ENCODE measurements at places on chromosomes 2 and 18.

- DNase-seq = no peak
Observed at GRCh38 chr18:58578321-58578720, 50.6 kb downstream of the ALPK2 start.

GRCh38 chr2:182038576-182038975 is 52.9 kb downstream of the PPP1R1C start:
- DNase-seq = no peak

GRCh38 chr2:205806143-205806905 is 124.0 kb downstream of the NRP2 start:
- DNase-seq = no peak

DNA sequence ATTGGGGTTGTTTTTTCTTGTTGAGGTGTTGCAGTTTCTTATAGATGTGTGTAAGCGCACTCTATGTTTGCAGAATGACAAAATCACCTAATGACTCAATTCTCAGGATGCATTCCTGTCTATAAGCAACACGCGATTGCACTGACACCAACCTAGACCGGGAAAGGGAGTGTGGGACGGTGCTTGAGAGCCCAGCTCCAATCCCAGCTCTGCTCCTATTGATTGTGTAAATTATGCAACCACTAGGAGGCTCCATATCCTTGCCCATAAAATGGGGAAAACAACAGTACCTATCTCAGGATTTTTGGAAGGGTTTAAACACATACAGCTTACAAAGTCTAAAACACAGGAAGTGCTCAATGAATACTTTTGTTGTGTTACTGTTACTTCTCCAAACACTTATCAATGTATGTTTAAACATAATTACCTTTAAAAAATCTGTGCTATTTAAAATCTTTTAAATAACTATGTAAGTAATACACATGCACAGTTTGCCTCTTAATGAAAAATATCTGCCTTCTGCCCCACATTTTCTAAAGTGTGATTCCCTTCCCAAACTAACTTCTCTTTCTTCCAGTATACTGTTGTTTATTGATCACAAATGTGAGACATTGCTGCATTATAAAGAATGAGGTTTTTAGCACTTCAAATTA is 132.5 kb downstream of the SPHKAP start:
- no peak for DNase-seq

GRCh38 chr2:3042601-3043585 is 334.7 kb downstream of the EIPR1 start:
- no peak for DNase-seq

GRCh38 chr18:53745986-53746385 is 478.5 kb downstream of the MBD2 start:
- no peak for DNase-seq

- no peak for DNase-seq
Observed at GRCh38 chr2:73925853-73926492, 707 bp upstream of the DGUOK start.

- DNase-seq = no peak
Observed at GRCh38 chr2:15945909-15946705, 5.8 kb downstream of the MYCN start.

DNA sequence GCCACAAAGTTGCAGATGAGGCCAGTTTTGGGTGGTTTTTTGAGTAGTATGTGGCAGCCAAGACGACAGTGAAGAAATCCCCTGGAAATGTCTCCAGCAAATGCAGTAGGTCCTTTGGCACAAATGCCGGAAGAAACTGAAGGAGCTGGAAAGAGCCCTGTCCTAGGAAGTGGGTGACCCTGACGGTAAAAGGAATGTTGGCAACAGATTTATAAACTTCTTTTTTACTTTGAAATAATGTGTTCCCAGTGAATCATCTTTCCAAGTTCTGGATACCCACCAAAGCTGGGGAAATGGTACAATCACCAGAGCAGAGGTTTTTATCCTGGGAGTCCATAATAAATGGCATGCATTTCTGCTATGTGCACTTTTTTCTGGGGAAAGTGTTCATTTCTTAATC is 112.9 kb downstream of the CSRNP3 start:
- DNase-seq = no peak

GRCh38 chr2:188078534-188078933 is 213.1 kb upstream of the GULP1 start:
- no peak for DNase-seq

DNA sequence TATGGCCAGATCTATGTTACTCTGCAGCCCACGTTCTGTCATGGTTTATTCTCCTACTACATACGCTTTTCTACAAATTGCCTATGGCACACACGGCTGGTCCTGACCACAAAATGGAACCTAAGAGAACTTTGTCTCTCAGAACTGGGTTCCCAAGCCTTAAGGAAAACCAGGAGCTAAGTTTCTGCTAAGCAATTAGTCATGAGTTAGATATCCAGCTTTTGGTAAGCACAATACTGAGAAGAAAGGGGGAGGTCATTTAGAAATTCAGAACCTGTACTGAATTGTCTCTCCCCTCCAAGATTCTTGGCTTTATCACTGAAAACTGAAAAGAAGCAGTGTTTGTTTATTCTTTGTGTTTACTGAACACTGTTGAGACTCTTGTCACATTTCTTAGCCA is 283.5 kb upstream of the TANK start:
- DNase-seq = no peak

DNA sequence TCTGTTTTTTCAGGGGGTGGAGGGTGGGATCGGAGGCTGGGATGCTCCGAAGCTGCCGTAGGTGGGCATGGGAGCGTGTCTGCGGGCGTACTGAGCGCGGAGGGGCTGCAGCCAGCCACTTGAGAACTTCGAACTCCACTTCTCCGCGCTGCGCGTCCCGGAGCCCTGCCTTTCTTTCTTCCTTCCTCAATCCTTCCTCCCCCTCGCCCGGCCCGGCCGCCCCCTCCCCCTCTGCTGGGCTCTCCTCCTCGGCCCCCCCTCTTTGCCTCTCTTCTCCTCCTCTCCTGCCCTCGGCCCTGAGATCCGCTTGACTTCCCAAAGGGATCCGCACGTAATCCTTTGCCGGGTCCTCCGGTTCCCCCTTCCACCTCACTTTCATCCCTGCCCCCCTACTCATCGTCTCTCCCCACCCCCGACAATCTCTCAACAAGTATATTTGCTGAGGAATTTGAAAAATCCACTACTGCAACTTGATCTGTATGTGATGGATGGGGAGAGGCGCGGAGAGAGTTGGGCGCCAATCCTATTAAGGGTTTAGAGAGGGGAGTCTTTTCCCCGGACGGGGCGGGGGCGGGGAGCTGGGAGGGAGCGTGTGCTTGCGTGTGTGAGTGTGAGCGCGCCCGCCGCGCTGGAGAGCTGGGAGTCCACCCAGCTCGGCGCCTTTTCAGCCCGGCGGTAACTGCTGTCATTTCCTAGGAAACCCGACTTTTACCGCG is 1.1 kb downstream of the GLI2 start:
- no peak for DNase-seq

DNA sequence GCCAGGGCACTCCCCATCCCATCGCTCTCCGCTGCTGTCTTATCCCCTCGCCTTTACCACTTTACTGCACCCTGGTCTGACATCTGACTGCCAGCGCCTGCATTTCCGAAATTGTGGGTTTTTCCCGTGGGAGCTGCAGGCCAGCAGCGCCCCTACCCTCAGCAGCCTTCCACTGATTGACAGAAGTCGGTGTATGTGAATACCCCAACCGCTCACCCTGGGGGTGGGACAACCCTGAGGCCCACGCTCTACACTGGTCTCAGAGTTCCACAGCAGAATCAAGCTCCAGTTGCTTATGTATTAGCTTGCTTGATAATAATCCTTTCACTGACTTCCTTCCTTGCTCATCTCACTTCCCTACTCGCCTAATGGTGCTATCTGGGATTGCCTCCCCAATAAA is 62.0 kb downstream of the POLE4 start:
- no peak for DNase-seq

- no peak for DNase-seq
Observed at GRCh38 chr2:217784996-217785543, 217.7 kb downstream of the TNS1 start.

- no peak for DNase-seq
Observed at GRCh38 chr18:12059334-12060181, 34.1 kb upstream of the ANKRD62 start.
